ENCODE measurements at places on chromosomes 6 and 20.

DNA sequence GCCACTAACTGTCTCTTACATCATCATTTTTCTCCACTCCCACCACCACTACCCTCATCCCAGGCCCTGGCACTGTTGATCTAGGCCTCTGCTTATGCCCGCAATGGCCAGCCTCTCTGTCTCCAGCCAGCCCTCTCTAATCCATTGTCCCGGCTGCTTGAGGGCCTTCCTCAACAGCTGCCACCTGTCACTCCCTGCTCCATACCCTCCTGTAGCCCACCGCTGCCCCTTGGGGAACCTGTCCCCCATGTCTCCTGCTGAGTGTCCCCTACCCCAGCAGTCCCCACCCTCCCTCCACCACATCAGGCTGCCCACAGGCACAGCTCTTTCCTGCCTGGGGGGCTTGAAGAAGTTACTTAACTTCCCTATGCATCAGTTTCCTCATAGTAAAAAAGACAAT, 13.4 kb downstream of the TEAD3 start:
- DNase-seq = no peak

DNA sequence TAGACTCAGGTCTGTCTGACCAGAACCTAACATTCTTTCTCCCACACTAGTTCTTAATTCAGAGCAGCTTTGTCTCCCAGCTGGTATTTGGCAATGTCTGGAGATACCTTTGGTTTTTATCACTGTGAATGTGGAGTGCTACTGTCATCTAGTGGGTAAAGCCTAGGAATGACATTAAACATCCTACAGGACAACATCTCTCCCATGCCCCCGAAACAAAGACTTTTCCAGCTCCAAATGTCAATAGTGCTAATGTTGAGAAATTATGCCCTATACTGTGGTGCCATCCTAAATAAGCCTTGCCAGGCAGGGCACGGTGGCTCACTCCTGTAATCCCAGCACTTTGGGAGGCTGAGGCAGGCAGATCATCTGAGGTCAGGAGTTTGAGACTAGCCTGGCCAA, 4.2 kb upstream of the TTPAL start:
- DNase-seq = no peak

- no peak for DNase-seq
Measured at GRCh38 chr6:154430481-154430919, 73.9 kb upstream of the IPCEF1 start.

- DNase-seq = no peak
Measured at GRCh38 chr6:9408402-9409117, 973.2 kb upstream of the SLC35B3 start.

- no peak for DNase-seq
Measured at GRCh38 chr20:4076671-4077070, 61.3 kb upstream of the RNF24 start.

- no peak for DNase-seq
Measured at GRCh38 chr6:170346649-170347048, 40.1 kb downstream of the FAM120B start.

DNA sequence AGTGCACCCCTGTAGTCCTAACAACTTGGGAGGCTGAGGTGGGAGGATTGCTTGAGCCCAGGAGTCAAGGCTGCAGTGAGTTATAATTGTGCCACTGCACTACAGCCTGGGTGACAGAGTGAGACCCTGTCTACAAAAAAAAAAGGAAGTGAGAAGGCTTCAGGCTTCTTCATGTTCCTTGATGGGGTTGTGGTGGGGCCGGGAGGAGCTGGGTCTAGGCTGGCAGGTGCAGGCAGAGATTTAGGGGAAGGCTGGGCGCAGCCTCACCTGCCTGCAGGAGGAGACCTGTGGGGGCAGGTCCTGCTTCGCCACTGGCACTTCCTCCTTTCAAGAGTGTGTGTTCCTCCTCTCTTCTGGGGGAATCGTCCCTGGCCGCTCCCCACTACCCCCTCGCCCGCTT, 63.9 kb downstream of the CHMP4B start:
- DNase-seq = peak; percentile 21

DNA sequence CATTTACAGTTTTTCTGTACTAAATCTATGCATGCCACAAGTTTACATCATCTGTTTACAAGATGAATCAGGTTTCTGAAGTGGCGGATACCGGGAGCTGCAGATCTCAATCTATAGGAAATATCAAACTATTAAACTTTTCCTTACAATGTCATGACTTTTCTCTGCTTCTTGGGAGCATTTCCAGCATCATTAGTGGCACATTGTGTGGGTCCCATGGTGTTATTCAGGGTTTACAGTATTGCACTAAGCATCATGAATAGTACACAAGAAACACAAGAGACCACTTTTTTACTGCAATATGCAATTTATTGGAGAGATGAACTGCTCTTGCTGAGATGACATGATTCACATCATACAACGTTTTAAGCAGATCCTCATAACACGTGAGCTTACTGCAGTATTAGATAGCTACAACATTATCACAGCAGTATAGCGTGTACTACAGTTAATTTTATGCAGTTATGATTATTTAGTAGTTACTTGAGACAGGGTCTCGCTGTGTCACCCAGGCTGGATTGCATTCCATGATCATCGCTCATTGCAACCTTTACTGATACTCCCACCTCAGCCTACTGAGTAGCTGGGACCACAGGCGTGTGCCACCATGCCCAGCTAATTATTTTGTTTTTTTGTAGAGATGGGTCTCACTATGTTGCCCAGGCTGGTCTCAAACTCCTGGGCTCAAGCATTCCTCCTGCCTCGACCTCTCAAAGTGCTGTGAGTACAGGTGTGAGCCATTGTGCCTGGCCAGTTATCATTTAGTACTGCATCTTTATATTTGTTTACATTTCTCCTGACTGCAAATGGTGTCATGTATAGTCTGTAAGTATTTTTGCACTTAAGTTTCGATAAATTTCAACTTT, 18.4 kb downstream of the BLTP3A start:
- no peak for DNase-seq

- no peak for DNase-seq
Measured at GRCh38 chr6:150712505-150713252, 113.0 kb downstream of the PLEKHG1 start.

- no peak for DNase-seq
Measured at GRCh38 chr20:12573442-12573841, 435.3 kb upstream of the SPTLC3 start.

All from H7 (cell line).